Mucosa of gallbladder (tissue), 1 donor: ENCODE measurements at places on chromosomes 3 and 15.

- no peak for DNase-seq
Observed at GRCh38 chr3:10560060-10560861, 54.9 kb upstream of the ATP2B2 start.

GRCh38 chr3:7322957-7323669 is 462.2 kb downstream of the GRM7 start:
- no peak for DNase-seq

GRCh38 chr3:12471241-12471640 is 13.0 kb upstream of the TSEN2 start:
- DNase-seq, result no peak

- DNase-seq, result no peak
Observed at GRCh38 chr3:177760803-177761202, 563.5 kb upstream of the TBL1XR1 start.

- no peak for DNase-seq
Observed at GRCh38 chr3:197329382-197329781, 31.0 kb upstream of the DLG1 start.

- no peak for DNase-seq
Observed at GRCh38 chr15:29988701-29989100, 94.1 kb upstream of the GOLGA8J start.

GRCh38 chr3:5013021-5013906 is 34.0 kb downstream of the BHLHE40 start:
- no peak for DNase-seq
